Adipocyte (in vitro differentiated cells): ENCODE measurements at places on chromosomes 6 and 20.
A peak's percentile ranks its signal among the peaks of the same experiment; 100 is the strongest.

GRCh38 chr6:134853111-134854055, 96.5 kb downstream of the ALDH8A1 start:
- peak; percentile 46 for DNase-seq

GRCh38 chr20:37920270-37920669, 17.3 kb downstream of the VSTM2L start:
- no peak for DNase-seq

DNA sequence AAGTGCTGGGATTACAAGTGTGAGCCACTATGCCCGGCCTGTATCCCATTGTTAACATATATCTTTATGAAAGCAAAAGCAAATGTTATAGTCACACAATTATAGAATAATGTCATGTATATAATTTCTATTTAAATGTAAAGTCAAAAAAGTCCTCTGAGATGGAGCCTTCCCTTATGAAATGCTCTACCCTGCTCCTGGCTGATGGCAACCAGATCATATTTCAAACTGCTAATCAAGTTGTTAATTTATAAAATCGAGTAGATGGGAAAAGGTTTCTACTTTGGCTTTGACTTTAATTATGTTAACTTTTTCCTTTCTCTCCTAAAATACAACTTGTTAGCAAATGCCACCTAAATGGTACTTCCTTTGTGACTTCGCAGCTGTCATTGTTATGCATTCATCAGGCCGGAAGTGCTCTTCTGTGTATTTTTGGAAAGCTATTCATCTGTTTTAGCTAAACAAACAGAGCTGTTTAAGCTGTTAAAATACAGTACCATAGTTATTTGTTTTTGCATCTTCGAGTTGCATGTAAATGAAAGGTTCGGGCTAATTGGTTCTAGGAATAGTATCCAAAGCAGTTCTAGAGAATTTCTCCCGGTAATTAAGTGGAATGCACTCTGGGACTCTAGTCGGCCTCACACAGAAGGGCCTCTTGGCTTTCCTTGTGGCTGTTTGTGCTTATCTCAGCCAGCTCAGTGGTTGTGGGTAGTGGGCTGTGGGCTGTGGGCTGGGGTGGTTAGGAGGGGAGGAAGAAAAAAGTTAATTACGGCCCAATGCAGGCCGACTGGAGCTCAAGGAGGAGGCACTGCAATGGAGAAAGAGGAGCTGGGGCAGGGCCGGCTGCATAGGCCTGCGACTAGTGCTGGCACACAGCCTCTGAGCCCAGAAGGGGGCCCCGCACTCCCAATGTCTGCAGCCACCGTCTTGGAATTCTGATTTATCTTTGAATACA, 34.8 kb downstream of the SLC35D3 start:
- peak; percentile 3 for DNase-seq

DNA sequence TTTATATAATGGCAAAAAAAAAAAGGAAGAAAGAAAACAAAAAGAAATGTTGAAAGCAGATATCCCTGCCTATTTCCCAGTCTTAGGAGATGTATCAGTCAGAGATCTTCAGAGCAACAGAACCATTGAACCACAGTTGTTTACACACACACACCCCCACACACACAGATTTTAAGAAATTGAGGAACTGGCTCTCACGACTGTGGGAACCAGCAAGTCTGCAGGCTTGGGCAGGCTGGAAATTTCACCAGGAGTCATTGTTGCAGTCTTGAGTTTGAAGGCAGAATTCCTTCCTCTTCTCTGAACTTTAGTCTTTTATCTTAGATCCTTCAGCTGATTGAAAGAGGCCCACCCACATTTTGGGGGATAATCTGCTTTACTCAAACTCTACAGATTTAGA, 380.9 kb downstream of the CDKAL1 start:
- no peak for DNase-seq
